ENCODE measurements at places on chromosomes 11 and 22.

- no peak for DNase-seq
Observed at GRCh38 chr11:2347308-2347830, 29.7 kb upstream of the CD81 start.

DNA sequence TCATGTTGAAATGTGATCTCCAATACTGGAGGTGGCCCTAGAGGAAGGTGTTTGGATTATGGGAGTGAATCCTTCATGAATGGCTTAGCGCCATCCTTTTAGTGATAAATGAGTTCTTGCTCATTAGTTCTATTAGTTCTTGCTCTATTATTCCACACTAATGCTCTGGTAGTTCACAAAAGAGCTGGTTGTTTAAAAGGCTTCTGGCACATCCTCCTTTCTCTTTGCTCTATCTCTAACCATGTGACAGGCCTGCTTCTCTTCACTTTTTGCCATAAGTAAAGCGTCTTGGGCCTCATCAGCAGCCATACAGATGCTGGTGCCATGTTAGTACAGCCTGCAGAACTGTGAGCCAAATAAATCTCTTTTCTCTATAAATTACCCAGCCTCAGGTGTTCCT lies 469.9 kb downstream of the GUCY1A2 start:
- no peak for DNase-seq

GRCh38 chr11:31824879-31825837 lies 14.0 kb upstream of the PAX6 start:
- no peak for DNase-seq

DNA sequence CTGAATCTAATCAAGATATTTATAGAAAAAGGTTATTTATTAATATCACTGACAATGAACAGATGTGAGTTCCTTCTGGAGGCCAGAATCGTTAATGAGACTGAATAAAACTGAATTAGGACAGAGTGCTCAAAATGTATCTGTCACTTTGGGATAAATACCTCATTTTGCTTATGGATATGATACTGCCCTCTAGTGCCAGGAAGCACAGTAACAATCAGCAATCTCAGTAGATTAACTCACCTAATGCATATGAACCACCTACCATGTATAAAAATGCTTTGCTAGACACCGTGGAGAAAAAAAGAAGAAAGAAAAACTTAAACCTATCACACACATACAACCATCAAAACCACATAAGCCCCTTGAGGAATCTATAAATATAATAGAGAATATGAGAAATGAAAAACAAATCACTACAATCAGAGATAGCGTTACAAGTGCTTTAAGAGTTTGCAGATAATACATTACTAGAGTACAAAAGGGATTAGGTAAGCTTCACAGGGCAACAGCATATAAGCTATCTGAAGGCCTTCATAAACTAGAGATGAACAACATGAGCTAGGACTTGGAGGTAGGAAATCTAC lies 117.4 kb downstream of the SGSM3 start:
- DNase-seq = no peak
